ENCODE measurements at places on chromosomes 7 and 10.
A peak's percentile ranks its signal among the peaks of the same experiment; 100 is the strongest.

GRCh38 chr10:76331742-76332141 lies 900.3 kb downstream of the LRMDA start:
- peak; percentile 42 for DNase-seq

GRCh38 chr10:7493996-7494395 lies 83.2 kb upstream of the SFMBT2 start:
- no peak for DNase-seq

DNA sequence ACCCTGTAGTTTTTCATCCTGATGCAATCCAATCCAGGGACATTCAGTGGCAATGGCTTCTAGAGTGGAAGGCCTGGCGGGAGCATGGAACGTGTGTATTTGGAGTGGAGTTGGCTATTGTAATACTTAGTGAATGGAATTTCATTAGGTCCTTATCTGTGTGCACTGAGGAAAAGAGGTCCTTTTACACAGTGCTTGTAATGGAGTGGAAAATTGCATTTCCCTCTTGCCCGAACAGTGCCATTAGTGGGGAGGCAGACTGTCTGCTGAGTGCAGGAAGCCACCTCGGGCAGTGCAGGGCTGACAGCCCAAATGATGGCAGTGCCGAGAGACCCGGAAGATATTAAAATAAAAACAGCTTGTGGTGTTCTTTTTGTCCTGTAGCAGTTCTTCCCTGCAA lies 786.6 kb downstream of the LRMDA start:
- no peak for DNase-seq

GRCh38 chr10:112327678-112328077 lies 44.5 kb downstream of the TECTB start:
- DNase-seq = no peak

GRCh38 chr7:13800694-13801448 lies 188.6 kb downstream of the ETV1 start:
- no peak for DNase-seq
